ENCODE measurements at places on chromosomes 5 and 9.

DNA sequence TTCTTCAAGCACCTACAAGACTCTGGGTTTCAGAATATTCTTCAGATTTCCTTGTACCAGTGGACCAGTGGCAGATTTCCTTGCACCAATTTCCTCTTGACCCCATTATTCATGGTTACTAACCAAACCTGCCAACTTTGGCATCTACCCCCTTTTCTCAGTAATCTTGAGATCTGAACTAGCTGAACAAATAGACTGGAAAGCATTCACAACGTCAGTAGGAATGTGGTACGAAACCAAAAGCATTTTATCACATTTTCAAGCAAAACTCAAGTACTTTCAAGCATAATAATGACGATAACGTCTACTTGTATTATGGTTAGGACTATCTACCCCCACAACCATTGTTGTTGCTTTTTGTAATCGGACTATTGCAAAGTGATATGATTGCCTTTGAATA lies 1217.3 kb downstream of the PTPRD start:
- no peak for DNase-seq

- no peak for DNase-seq
Measured at GRCh38 chr5:167582283-167582682, 709.2 kb upstream of the WWC1 start.

GRCh38 chr5:39186722-39187539 lies 32.4 kb downstream of the FYB1 start:
- no peak for DNase-seq

- DNase-seq: no peak
Measured at GRCh38 chr5:44051591-44051990, 337.6 kb downstream of the FGF10 start.

DNA sequence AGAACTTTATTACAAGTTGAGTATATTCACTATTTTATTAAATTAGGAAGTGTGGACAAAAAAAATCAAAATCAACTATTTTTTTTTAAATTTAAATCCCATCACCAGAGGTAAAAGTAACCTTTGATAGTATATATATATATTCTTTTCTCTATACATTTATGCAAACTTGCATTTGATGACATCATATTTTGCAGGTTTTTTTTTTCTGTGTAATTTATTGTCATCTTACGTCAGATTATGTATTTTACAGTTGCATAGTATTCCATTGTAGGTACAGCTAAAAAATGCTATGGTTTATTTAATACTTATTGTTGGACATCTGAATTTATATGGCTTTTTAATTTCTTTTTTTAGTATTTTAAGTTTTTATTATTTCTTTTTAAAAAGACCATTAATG lies 25.5 kb downstream of the APC start:
- DNase-seq: no peak

DNA sequence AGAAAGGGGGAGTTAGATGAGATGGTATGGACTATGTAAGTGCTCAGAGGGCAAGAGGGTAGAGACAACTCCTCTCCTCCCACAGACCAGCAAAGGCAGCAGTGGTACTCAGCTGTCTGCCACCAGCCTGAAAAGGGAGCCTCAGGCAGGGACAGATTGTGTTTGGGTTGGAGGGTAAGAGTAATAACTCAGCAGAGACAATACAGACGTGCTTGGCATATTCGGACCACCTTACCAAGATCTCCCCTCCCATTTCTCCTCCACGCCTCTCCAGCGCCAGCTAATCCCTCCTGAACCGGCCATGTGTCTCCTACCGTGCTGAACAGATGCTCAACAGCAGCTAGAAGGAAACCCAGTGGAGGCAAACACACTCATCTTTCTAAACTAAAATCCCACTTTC lies 180.8 kb downstream of the ASTN2 start:
- DNase-seq: no peak

- no peak for DNase-seq
Measured at GRCh38 chr5:34041247-34041972, 1.6 kb downstream of the C1QTNF3 start.

- DNase-seq: no peak
Measured at GRCh38 chr5:2696156-2696807, 55.2 kb downstream of the IRX2 start.

GRCh38 chr5:45383985-45384384 lies 312.2 kb downstream of the HCN1 start:
- DNase-seq: no peak

- no peak for DNase-seq
Measured at GRCh38 chr9:79116041-79116440, 455.7 kb upstream of the TLE4 start.

GRCh38 chr5:50856401-50857119 lies 190.1 kb downstream of the PARP8 start:
- no peak for DNase-seq

GRCh38 chr9:126216826-126217225 lies 109.8 kb upstream of the MVB12B start:
- DNase-seq: no peak

GRCh38 chr9:125609744-125610143 lies 97.3 kb downstream of the MAPKAP1 start:
- no peak for DNase-seq

DNA sequence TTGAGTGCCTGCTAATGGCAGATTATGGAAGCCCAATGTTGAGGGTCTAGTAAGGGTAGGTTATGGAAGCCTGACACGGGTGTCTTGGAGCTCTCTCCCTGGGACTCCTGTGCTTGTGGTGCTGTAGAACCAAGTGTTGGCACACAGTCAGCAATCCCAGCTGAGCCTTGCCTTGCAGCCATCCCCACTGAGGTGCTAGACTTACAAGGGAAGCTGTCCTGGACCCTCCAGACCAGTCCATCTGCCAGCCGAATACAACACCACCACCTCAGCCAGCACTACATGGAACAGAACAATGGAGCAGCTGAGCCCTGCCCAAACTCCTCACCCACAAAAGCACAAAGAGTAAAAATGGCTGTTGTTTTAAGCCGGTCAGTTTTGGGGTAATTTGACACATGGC lies 90.5 kb upstream of the DNAH5 start:
- DNase-seq: no peak

DNA sequence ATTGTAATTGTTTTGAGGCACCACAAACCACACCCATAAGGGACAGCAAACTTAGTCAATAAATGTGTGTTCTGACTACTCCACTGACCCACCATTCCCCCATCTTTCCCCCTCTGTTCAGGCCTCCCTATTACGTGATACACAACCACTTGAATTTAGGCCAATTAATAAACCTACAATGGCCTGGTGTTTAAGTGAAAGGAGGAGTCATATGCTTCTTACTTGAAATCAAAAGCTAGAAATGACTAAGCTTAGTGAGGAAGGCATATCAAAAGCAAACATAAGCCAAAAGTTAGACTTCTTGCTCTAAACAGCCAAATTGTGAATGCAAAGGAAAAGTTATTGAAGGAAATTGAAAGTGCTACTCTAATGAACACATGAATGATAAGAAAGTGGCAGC lies 14.6 kb downstream of the ZBTB43 start:
- no peak for DNase-seq

DNA sequence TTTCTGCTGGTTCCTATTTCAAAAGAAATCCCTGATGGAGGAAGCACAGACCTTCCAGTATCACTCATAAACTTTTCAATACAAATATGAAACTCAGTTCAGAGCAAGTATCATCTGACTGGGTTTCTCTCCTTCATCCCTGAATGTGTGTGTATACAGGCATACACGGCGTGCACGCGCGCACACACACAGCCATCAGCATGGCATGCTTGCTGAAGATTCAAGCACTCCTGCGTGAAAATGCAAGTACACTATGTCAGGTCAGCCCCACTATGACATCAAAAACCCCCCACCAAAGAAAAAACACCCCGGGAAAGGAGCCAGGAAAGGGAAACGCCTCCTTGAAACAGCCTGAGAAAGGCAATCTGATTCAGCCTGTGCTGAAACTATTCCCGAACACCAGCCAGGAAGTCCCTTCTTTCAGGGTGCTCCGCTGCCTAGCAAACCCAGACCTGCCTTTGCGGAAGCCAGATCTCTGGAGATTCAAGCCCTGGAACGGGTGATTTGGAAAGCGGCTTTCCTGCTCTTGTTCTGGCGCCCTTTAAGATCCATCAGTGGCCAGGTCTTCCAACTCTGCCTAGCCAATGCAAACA lies 831 bp downstream of the KLHL3 start:
- peak; percentile 72 for DNase-seq

GRCh38 chr5:543755-544674 lies 19.8 kb upstream of the SLC9A3 start:
- DNase-seq: no peak
